ENCODE measurements at places on chromosomes 13 and 19.
A peak's percentile ranks its signal among the peaks of the same experiment; 100 is the strongest.

DNA sequence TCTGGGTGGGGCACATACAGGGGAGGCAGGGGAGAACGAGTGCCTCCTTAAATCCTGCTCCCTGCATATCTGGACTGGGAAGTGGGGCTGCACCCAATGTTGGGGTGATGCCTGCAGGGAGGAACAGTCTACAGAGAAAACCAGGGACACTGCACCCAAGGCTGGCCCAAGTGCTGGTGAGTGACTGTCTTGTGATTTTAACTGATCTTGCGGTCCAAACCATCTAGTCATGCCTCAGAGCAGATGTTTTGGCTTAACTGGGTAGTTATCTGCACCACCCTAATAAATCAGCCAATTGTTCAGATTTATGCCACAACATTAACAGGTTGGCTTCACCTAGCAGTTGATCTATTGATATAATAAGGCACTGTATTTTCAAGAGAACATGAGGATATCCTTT is 219.2 kb upstream of the IRS2 start:
- DNase-seq, result no peak

- peak; percentile 65 for DNase-seq
Observed at GRCh38 chr13:94335761-94336526, 143.5 kb downstream of the DCT start.

DNA sequence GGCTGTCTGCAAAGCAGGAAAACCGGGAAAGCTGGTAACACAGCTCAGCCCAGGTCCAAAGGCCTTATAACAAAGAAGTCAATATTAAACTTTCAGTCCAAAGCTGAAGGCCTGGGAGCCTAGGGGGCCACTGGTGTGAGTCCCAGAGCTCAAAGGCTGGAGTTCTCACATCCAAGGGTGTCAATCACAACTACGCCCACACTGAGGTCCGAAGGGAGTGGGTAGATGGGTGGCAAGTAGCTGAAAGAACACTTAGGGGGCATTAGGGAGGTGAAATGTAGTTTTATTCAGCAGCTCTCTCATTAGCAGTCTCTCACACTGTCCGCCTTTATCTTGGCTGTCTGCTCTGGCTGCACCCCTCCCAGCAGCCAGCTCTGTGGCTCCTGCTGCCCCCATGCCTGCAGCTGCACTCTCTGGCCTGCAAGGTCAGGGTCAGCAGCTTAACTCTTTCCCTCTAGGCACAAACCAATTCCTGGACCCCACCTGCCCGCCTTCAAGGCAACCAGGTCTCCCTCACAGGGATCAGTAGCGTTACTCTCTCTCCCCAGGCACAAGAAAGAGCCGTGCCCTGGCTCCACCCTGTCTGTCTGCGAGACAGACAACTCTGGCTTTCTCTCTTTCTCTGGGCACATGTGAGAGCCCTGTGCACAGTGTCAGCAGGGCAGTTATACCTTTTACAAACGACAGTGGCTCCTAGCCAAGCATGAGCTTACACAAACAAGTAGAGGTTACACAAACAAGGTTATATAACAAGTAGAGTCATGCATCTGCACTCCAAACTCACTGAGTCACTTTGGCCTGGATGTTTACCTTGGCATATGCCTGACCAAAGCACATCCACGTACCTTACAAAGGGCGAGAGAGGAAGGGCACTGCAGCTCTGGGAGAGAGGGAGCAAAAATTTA is 249.4 kb upstream of the PCDH20 start:
- no peak for DNase-seq

DNA sequence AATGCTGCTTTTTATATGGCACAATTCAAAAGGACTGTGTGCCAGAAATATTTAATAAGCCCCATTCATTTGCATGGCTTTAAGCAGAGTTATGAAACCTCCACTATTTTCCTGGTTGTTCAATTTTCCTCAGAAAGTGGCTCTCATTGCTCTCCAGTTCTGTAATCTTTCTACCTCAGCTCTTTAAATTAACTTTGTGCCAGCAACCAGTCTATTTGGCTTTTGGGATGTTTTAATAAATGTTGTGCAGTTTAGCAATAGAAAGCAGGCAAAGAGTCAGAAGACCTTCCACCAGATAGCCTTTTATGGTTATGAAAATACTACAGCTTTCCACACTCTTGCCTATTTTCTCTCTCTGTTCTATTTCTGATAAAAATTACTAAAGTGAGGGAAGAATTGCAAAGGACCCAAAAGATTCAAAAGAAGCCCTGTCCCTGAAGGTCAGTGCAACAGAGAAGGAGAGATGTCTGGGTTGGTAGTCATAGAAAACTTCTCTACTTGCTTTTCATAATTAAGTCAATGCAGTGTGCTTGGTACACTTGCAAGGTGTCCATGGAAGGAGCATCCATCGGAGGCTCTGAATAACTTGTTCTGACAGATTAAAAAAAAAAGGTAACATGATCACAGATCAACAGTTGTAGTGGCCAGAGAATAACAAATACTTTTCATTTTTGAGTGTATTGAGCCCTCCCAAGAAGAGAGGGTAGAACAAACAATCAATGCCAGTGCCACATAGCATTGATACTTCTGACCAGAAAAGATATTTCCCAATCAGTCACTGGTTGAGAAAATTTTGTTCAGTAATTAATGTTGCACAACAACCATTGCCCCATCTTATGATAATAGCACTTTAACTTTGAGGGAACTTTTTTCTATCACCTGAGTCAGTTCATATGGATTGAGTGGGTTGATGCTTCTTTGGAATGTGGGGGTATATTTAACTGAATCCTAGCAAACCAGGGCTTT is 48.4 kb upstream of the SPRY2 start:
- DNase-seq, result no peak

All from fibroblast of skin of right biceps (primary cell).